Right ventricle myocardium inferior (tissue), 1 donor: ENCODE measurements at places on chromosomes 2 and 18.

- DNase-seq = no peak
Measured at GRCh38 chr2:148646231-148646559, 1.6 kb downstream of the EPC2 start.

DNA sequence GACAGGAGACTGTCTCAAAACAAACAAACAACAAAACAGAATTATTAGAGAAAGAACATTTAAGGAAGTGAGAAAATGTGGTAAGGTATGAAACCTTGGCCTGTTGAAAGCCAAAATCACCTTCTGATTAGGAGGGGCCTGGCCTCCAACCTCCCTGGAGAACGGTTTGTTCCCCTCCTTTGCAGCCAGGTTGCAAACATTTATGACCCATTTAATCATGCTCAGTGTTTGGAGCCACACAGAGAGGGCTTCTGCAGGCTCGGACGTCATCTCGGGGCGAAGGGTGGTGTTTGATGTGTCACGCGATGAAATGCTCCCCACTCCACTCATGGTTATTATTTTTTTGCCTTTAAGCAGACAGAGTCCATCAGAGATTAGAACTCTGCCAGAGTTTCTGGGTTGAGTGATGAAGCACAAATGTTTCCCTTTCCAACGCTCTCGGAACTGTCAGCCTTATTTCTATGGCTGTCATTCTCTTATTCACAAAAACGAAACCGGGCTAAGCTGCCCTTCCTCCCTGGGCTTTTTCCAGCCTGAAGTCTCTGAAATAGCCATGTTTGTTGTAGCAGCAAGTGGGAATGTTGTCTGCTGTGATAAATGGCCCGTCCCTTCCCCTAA is 33.6 kb upstream of the ROCK2 start:
- no peak for DNase-seq

- no peak for DNase-seq
Measured at GRCh38 chr2:216646116-216646515, 12.9 kb downstream of the IGFBP2 start.

DNA sequence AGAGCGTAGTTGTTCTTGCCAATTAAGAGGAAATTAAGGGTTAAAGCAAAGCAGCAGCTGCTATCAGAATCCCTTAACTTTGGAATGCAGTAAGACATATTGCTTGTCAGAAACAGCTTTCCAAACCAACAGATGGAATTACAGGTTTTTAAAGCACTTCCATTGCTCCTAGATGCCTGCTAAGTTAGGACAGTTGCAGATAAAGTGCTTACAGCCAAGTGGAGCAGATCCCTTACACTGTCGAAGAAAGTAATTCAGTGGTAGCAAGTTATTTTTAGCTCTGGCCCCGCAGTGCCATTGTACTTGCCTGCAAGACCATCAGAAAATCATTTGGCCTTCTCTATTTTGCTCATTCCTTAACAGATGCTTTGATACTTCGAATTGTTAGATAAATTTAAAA is 5.4 kb downstream of the PDK1 start:
- no peak for DNase-seq

DNA sequence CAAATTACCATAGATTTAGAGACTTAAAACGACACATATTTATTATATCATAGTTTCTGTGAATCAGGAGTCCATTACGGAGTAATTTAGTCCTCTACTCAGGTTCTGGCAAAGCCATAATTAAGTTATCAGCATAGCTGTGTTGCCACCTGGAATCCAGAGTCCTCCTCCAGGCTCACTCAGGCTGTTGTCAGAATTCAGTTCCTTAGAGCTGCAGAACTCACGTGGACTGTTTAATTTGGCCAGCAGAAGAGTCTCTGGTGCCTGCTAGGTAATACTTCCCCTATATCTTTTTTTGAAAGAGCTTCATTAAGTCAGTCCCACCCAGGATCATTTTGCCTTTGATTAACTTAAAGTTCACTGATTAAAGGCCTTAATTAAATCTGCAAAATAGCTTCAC is 891.5 kb downstream of the SUCLG1 start:
- no peak for DNase-seq

GRCh38 chr2:23283-23682 is 23.0 kb downstream of the FAM110C start:
- no peak for DNase-seq

- no peak for DNase-seq
Measured at GRCh38 chr18:26088487-26088886, 1.9 kb downstream of the SS18 start.

- no peak for DNase-seq
Measured at GRCh38 chr18:4181882-4182568, 273.1 kb downstream of the DLGAP1 start.

- DNase-seq = no peak
Measured at GRCh38 chr2:196459539-196459938, 180.0 kb upstream of the CCDC150 start.

DNA sequence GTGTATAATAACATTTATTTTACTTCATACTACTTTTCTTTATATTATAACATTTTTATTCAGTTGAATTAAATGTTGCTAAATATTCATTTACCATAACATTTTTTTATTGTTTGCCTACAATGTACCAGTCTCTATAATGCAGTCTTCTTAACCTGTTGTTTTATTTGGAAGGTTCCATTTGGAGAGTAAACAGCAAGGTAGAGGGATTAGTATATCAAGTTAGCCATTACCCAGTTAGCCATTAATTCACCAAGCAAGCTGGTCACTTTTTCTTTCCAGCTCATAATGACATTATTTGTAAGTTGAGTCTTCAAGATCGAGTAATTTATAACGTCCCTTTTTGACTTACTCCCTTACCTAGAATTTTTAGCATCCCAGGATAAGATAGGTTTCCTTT is 29.7 kb upstream of the NT5C1B start:
- no peak for DNase-seq

DNA sequence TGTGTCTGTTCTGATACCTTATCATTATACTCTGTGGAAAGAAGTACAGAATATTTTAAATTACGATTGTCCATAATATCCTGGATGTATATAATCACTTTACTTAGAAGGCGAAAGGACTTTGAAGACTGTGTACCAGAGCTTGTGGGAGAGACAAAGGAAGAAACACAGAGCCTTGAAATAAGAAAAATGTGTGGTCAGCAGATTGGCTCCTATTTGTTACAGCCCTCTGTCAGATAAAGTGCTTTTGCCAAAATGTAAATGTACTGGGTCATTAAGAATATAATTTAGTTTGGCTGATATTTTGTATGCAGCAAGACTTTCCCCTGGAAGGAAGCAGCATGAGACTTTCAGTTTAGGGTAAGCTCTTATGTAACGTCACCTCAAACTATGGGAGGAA is 443.1 kb downstream of the CCDC85A start:
- no peak for DNase-seq

DNA sequence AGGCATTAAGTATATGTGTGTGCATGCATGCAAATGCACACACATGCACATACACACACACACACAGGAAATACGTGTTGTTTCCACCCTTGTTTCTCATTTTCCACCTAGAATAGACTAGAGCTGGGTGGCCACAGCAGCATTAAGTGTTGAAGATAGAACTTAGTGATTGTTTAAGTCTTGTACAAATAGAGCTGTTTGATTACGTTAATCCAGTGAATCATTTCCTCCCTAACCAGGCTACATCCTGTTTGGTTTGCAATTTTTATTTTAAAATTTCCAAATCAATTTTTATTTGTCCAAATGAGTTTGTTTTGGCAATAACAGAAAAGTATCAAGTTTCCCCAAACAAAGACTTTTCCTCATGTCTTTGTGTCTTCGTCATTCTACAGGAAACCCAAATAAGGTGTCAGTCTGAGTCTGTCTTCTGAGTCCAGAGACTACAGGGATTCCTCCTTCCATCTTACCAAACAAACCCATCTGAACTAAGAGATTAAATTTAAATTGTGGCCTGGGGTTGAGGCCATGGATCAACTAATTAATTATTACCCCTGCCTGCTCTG is 74.6 kb upstream of the GALNT5 start:
- no peak for DNase-seq

DNA sequence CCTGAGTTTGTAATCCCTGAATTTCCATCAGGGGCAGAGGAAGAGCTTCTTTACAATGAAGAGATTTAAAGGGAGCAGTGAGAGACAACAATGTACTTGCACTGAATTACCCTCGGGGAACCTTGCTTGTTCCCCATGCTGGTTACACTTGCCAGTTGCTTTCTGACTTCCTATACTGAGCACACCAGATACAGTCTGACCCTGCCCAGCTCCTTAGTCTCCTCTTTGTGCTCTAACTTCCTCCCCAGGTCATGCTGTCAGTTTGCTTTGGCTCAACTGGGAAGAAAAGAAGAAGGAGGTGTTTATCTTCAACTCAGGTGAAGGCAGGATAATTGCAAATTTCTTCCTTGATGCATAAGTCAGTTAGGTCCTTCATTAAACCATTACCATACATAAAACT is 658.4 kb downstream of the NYAP2 start:
- no peak for DNase-seq

- no peak for DNase-seq
Measured at GRCh38 chr2:218883491-218884490, 3.1 kb downstream of the WNT10A start.

GRCh38 chr2:229852565-229852964 is 69.2 kb downstream of the TRIP12 start:
- no peak for DNase-seq

DNA sequence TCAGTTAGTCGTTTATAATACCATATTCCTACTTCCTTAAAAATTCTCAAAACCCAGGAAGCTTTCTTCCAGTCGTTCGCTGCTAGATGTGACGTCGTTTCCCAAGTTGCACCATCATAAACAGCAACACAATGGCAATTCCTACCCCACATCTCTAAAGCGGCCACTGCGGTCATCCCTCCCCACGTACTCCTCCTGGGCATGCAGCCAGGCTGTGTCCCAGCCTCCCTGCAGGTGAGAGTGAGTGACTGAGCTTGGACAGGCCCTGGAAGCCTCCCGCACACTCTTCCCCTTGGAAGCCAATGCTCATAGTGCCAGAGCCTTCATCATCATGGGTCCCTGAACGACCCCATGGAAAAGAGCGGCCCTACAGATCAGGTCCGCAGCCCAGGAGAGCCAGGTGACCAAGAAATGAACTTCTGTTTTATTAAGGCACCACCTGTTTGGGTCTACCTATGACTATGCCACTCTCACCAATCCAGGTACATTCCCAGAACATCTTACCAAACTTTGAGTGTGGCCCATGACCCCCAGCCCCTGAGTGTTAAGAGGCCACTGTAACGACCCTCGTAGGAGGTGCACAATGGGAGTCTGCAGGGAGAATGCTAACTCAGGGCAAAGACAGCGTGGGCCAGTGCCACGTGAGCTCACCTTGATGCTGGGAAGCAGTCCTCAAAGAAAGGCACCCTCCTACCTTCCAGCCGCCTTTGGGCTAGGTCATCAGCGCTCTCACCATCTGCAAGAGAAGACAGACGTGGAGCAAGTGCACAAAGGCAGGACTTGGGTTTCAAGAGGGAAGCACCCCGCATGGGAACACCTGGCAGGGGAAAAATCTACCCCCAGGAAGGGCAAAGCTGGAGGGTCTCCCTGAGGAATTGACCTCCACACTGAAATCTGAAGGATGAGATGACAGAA is 74.7 kb upstream of the RAB6C start:
- no peak for DNase-seq

DNA sequence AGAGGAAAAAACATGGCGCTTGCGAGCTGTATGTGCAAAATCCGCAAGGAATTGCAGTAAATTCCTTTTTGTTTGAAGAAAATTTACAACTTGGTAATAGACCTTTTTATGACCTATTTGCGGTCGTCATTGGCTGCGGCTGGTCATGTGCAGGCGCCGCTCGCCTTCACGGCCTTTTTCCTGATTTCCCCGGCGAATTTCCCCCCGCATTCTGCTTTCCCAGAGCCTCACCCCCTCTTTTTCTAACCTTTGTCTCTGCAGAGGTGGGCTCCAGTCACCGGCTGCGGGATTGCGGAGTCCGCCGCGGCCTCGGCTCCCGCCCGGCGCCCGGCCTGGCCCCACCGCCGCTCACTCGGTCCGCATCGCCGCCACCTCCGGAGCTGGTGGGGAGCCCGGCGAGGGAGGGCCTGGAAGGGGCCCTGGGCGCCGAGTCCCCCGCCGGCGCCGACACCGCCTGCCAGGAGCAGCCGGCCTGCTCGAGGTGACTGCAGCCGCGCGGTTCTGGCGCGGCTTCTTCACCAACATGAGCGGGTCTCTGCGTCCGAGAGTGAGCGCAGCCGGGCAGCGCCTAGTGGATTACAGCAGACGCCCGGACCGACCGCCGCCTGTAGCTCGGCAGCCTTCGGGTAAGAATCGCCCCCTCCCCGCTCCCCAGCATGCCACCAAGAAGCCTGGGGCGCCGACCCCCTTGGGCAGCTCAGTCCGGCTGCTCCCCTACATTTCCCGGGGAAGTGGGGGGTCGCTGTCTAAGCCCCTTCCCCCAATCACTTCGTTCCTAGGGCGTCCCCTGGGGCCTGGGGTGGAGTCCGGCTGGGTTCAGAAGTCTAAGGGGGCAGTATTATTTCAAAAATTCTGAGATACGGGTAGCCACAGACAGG is 7.1 kb downstream of the HOXD8 start:
- no peak for DNase-seq

DNA sequence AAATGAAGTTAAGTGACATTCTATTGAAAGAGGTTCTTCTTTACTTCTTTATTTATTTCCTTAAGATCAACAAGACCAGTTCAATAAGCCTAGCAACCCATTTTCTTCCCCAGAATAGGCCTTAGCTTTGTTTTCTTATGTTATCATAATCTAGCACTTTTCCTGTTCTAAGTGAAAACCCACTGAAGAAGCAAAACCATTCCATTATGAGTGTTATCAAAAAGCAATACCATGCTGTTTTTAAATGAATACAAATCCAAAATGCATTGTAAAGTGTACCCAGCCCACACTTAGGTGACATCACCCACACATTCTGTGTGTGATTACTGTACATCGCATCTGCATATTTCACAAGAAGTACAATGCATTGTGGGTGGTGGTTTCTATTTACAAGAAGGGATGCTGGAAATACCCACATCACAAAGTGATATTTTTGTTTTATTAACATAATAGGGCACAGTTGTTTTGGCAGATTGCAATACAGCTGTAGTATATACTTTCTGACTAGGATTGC is 679.5 kb downstream of the KCNJ3 start:
- DNase-seq = no peak

- DNase-seq = no peak
Measured at GRCh38 chr2:86632672-86633071, 9.0 kb upstream of the RNF103 start.

- no peak for DNase-seq
Measured at GRCh38 chr2:82731824-82732223, 1727.3 kb downstream of the SUCLG1 start.

GRCh38 chr18:67194886-67195285 is 321.6 kb downstream of the DSEL start:
- DNase-seq = no peak

- no peak for DNase-seq
Measured at GRCh38 chr2:129293326-129293725, 686.1 kb upstream of the RAB6C start.

DNA sequence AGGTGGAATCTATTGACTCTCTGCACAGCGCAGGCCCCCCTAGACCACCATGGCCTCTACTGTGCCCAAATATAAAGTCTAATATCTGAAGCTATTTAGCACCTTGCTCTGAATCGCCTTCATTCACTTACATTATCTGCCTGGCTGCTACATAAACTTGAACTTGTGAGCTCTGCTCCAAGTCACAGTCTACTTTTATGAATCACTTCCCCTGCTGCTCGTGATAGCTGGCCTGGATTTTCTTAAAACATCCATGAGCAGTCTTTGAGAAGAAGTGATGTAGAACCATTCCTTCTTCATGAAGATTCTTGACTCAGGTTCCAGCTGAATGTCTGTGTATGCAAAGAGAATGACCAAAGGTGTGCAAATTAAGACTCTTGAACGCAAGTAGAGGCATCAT is 359.5 kb downstream of the RND3 start:
- no peak for DNase-seq

- no peak for DNase-seq
Measured at GRCh38 chr2:70140791-70141211, 50.0 kb downstream of the C2orf42 start.
